Renal cortical epithelial cell (primary cell): ENCODE measurements at places on chromosomes 7 and 10.

DNA sequence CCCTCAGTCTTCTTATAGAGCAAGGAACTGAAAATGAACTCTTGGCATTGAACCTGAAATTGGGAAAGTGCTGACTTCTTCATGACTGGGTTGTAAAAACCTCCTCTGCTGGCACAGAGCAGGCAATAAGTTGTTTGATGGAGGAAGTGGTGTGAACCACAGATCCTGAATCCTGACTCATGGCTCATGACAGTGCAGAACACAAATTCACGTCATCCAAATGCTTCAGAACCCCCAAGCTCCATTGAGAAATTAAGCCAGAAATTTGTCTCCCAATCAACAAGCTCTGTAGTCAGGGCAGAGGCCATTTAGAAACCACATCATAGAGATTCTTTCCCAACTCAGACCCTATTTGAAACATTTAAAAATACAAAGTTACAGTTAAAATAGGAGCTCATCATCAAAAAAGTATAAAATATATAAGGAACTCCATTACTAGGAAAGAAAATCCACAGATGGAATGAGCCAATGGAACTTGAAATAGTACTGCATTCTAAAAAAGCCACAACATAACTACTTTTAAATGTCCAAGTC is 10.3 kb upstream of the STK17A start:
- DNase-seq: peak; percentile 100

GRCh38 chr7:66523409-66523808 is 105.3 kb upstream of the KCTD7 start:
- no peak for DNase-seq

- peak; percentile 54 for DNase-seq
Observed at GRCh38 chr7:47100817-47101435, 481.0 kb downstream of the TNS3 start.

- DNase-seq: no peak
Observed at GRCh38 chr10:1870491-1870890, 133.2 kb upstream of the ADARB2 start.

DNA sequence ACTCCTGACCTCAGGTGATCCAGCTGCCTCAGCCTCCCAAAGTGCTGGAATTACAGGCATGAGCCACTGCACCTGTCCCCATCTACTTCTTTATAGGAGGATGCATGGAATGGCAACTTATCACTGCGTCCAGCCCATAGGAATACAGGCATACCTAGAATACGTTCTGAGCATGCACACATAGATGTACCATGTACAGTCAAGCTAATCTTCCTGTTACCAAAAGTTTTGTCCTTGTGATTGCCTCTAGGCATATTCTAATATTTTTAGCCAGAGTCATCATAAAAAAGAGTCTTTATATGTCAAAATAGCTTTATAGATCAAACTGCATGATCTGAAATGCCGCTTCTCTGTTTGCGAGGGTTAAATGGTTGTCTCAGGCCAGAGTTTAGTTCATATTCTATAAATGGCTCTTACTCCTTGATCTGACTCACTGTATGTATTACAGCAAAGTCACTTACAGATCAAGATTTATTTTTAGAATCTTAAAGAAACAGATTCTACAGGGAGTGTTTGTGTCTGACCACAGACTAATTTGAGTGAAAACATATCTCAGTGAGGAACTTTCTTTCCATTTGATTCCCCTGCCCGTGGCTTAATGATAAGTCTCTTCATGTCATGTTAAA is 210.9 kb downstream of the CREB5 start:
- no peak for DNase-seq

DNA sequence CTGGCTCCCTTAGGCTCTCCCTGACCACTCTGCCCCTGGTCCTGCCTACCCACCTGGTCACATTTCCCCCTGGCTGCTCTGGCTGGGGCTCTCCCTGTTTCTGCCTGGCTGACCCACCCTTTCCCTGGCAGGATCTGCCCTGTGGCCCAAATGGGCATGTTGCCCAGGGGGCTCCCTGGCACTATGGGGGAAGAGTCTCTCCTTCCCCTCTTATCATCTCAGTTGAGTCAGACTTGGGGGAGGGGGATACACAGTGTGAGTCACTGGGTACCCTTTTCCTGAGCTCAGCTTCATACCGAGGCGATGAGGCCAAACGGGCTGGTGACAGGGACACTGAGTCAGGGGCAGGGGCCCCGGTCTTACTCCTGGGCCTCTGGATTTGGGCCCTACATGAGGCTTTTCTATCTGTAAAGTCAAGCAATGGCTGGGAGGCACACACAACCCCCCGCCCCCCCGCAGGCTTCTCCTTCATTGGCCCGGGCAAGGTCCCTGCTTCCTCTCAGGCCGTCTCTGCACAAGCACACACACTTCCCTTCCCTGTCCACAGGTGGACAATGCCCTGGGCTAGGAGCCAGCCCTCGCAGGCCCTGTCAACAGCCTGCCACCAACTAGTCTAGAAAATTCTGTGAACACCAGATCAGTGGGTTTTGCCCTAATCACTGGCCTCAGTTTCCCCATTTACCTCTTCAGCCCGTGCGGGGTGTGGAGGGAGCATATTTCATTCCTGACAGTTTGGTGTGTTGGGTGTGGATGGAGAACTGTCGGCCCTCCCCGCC is 627 bp upstream of the FLNC start:
- DNase-seq: peak; percentile 40

GRCh38 chr7:121480566-121481335 is 84.6 kb upstream of the FAM3C start:
- no peak for DNase-seq

GRCh38 chr10:12476656-12477055 is 127.3 kb downstream of the CAMK1D start:
- no peak for DNase-seq

DNA sequence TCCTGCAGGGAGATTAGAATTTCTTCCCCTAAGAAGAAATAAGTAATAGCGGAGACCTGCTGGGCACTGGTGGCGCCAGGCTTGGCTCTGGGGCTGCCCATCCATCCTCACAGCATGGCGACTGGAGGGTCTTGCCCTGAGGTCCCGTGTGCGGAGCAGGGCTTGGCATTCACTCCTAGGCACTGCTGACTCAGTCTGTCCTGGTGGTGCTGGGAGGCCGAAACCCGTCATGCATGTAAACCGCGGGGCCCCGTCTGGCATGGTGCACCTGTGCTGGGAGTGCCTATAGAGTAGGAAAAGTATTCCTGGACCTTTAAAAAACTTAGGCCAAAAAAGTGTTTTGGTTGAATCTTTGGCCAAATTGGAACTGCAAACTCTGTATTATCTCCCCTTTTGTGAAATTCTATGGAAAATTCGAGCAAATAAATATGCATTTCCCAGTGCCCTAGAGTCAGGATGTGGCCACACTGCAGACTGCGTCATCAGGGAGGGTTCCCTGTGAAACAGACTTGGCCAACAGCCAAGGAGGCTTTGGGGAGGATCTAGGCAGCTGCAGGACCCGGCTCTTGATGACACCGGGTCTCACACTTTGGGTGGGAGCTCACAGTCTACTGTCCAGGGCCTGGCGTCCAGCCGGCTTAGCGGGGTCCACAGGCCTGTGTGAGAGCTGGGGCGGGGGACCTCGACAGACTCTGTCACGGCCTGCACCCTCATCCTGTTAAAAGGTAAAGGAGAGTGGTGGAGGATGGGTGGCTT is 122.3 kb downstream of the VIPR2 start:
- peak; percentile 15 for DNase-seq

- no peak for DNase-seq
Observed at GRCh38 chr7:29401769-29402168, 161.9 kb upstream of the PRR15 start.

- DNase-seq: peak; percentile 77
Observed at GRCh38 chr7:13946181-13946580, 43.3 kb downstream of the ETV1 start.

GRCh38 chr7:79732535-79732934 is 279.1 kb upstream of the MAGI2 start:
- DNase-seq: no peak

DNA sequence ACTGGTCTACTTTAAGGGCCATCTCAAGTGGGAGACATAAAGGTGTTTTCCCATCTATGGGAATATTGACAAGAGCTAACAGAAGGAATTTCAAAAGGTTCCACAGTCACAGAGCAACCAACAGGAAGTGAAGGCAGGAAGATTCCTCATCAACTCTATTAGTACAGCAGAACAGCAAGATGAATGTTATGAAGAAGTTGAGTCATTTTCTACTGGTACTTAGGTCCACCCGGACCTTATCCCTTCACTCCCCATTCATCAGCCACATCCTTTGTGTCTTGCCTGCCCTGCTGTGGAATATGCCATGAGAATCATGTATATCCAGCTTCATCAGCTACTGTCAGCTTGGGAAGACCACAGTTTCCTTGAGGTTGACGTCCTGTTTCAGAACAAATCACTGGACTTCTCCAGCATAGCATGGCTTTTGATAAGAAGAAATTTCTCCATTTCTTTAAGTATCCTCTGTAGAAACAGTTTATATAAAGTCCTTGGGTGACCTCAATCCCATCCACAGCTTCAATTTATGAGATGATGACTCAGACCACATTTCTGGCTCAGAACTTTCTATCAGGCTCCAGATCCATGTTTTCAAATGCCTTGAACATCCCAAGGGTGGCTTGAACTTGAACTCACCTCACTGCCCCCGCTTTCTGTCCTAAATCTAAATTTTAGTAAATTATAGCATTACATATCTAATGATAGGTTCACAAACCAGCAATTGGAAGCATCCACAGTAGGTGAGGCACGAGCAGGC is 84.9 kb upstream of the AGK start:
- peak; percentile 11 for DNase-seq
